ENCODE measurements at places on chromosomes 1 and 21.

- DNase-seq: no peak
Measured at GRCh38 chr1:37922767-37923550, 23.9 kb downstream of the INPP5B start.

DNA sequence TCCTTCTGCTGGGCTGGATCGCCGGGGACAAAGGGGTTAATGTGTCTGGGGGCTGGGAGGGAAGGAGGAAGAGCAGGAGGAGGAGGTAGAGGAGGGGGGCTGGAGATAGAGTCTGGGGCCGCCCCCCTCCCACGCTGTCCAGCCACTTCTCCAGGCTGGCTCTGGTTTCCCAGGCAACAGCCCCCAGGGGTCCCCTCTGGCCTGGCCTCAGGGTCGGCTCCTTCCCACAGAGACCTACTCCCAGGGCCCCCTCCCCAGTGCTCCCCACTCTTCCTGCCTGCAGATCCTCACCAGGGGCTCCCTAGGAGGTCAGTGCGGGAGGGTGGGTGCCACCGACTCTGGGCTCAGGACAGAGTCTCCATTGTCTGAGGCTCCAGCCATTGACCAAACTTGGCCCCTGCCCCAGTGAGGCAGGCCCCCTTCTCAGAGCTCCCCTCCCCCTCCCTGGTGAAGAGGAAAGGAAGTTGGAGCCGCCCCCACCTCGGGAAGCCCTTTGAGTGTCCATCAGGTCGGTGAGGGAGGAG lies 34.1 kb downstream of the ARHGEF10L start:
- no peak for DNase-seq

DNA sequence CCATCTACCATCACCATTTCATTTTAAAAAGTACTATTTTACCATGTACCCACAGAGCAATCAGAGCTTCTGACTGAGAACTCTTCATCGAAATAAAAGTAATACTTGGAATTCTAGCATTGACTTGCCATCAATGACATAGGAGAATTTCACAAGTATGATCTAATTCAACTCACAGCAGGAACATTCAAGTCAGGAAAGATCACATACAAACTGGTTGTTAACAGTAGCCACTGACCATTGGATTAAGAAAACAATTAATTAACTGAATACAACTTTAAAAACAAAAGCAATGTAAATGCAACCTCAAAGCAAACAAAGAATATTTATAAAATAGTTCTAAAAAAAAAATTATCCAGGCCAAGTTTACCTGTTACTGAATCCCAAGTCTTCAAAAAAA lies 18.8 kb downstream of the RNF115 start:
- DNase-seq: no peak

DNA sequence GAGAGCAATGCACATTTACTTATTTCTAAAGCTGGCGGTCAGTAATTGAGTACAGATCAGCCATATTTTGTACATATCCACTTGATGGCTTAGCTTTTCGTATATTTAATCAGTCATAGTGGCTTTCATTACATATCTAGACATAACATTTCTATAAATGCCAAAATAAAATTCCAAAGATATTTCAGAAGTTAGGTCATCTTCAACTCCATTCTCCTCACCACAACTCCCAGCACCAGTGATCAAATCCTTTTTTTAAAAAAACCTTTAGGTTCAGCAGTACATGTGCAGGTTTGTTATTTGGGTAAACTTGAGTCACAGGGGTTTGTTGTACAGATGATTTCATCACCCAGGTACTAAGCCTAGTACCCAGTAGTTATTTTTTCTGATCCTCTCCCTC lies 53.9 kb upstream of the GNG4 start:
- no peak for DNase-seq

DNA sequence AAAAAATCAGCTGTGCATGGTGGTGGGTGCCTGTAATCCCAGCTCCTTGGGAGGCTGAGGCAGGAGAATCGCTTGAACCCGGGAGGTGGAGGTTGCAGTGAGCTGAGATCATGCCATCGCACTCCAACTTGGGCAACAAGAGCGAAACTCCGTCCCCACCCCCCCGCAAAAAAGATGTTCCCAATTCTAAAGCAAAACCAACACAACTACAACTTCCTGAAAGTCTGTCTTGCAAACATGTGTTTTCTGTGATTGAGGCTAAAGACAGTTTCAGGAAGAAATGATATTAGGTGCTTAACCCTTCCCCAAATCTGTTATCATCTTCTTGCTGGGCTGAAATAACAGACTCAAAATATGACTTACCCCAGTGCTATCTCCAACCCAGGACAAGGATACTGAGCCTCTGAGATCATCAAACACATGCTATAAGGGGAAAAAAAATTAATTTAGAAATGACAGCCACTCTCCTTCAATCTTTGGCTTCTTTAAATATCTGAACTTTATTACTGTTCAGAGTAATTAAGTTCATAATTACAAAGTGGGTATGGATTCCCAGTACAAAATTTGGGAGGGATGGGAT lies 28.5 kb downstream of the SORT1 start:
- DNase-seq: no peak

GRCh38 chr1:31434979-31435378 lies 22.0 kb downstream of the SERINC2 start:
- no peak for DNase-seq

- no peak for DNase-seq
Measured at GRCh38 chr1:245754463-245754961, 599.7 kb downstream of the KIF26B start.

GRCh38 chr21:32253215-32253641 lies 25.6 kb downstream of the MIS18A start:
- DNase-seq: no peak

GRCh38 chr1:45018599-45019230 lies 6.7 kb downstream of the UROD start:
- DNase-seq: peak; percentile 58

GRCh38 chr21:38664841-38665240 lies 140.9 kb upstream of the ETS2 start:
- DNase-seq: no peak

- DNase-seq: no peak
Measured at GRCh38 chr1:209187589-209187988, 395.9 kb upstream of the CAMK1G start.

DNA sequence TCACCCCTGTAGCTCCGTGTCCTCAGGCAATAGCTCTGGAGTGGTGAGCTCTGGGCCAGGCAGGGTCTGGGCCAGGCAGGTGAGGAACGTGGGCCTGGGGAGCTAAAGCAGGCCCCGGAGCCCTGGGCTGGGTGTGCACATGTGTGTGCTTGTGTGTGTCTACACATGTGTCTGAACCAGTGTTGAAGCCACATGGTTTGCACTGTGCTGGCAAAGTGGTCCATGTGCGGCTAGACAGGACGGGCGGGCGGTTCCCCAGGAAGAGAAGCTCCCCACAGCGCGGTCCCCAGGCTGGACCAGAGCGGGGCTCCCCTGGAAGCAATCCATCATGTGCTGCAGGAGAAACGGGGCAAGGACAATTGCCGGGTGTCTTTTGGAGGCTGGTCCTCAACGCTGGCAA lies 84.2 kb downstream of the PRDM16 start:
- DNase-seq: no peak

- no peak for DNase-seq
Measured at GRCh38 chr1:158930504-158930903, 848 bp upstream of the PYHIN1 start.

DNA sequence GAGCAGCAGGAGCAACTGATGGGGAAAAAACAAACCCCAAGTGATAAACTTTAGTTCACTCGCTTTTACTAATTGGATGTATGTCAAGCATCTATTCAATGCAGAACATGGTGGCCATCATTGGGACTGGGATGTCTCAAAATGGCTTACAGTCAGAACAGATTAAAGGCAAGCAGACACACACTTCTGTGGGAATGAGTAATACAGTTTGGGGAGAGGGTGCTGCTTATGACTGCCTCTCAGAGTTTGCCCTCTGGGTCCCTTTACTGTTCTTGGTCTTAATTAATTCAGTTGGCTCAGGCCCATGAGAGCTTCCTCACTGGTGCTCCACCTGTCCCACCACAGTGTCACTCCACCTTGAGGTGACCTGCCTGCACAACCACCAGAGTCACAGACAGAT lies 119.5 kb downstream of the TBX19 start:
- no peak for DNase-seq

DNA sequence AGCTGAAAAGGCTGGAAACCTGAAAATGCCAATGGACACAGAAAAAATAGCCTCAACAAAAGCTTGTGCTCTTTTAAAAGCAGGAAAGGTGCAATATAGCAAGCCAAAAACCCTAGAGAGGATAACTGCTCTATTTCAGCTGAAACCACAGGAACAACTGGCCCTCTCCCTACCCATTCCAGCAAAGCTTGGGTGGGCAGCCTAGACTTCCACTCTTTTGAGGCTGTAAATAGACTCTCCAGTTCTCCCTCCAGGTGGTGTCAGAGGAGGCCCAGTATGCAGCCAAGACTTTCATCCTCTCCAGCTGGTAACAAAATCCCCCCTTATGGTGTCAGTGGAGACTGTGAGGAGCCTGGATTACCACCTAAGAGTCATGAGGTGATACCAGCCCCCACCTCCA lies 206.9 kb upstream of the PLD5 start:
- DNase-seq: no peak

- DNase-seq: no peak
Measured at GRCh38 chr1:159877695-159878444, 15.4 kb upstream of the VSIG8 start.

DNA sequence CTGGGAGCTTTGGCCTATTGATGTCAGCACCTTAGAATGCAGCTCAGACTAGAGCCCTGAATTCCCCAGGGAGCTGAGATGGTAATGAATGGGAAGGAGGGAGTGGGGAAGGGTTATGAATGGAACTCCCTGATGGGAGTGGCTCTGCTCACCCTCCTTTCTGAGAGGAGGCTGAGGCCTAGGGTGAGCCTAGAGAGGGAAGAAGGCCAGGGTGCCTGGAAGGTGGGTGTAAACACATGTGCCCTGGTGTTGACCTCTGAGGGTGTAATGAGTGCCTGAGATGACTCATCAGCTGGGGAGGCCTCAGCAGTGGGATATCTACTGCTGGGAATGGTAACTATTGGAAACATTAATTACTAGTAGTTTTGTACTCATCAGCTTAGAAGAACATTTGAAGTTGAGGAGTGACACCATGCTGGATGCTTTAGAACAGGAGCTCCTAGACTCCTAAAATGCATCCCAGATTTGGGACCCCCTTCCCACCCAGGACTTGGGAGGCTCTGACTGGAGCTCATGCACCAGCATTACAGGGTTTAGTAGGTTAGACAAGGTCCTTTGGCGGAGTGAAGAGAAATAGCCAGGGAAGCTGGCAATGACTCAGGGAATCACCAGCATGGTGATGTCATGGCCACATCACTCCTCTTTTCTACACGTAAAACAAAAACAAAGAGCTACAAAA lies 16.0 kb upstream of the PIGV start:
- DNase-seq: no peak

GRCh38 chr1:206952171-206952570 lies 5.9 kb upstream of the PIGR start:
- no peak for DNase-seq

DNA sequence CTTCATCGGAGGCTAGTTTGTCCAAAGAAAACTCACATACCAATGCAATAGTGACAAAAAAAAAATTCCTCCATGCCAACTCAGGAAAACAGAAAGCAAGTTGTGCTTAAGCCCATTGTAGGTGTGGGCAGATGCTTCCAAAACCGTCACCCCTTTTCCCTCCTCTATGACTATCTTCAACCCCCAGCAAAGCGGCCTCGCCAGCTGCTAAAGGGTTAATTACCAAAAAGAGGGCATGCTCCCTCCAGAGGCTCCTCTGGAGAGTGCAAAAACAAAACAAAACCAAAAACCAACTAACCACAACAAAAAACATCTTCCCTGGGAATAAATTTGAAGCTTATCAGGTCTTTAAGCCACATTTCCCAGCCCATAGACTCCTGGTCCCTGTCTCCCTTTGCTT lies 1.2 kb downstream of the LMOD1 start:
- DNase-seq: no peak

GRCh38 chr1:217275655-217276398 lies 355.1 kb downstream of the GPATCH2 start:
- no peak for DNase-seq

GRCh38 chr1:109821221-109821669 lies 57.5 kb upstream of the EPS8L3 start:
- no peak for DNase-seq

DNA sequence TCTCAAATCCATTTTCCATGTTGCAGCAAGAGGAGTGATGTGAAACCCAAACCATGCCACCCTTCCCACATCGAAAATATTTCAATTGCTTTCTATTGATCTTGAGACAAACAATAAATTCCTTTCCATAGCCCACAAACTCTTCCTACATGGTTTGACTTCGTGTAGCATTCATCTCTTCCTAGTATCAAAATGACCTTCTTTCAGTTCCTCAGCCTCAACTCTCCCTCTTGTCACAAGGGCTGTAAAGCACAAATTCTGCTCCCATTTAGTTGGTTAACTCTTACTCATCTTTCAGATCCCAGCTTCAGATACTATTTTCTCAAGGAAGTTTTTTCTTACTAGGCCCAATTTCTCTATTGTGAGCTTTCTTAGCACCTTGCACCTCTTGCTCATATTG lies 99.0 kb downstream of the ZNF281 start:
- no peak for DNase-seq

GRCh38 chr1:115203287-115203686 lies 114.0 kb upstream of the TSPAN2 start:
- DNase-seq: no peak

GRCh38 chr1:4718071-4718470 lies 63.7 kb downstream of the AJAP1 start:
- no peak for DNase-seq

DNA sequence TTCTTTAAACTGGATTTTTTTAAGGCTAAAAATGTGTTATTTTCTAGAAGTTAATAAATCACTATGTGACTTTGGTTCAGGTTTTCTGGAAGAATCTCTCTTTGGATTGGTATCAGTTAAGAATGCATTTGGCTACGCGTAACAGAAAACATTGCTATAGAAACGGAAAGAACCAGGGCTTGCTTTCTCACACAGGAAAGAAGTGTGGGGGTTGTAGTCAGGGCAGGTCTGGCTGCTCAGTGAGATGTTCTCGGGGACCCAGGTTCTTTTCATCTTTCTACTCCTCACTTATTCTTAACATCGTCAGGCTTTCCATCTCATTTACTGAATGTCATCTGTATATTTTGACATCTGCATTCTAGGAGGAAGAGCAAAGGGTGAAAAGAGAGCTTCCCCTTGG lies 191.4 kb downstream of the ZBTB18 start:
- DNase-seq: no peak

DNA sequence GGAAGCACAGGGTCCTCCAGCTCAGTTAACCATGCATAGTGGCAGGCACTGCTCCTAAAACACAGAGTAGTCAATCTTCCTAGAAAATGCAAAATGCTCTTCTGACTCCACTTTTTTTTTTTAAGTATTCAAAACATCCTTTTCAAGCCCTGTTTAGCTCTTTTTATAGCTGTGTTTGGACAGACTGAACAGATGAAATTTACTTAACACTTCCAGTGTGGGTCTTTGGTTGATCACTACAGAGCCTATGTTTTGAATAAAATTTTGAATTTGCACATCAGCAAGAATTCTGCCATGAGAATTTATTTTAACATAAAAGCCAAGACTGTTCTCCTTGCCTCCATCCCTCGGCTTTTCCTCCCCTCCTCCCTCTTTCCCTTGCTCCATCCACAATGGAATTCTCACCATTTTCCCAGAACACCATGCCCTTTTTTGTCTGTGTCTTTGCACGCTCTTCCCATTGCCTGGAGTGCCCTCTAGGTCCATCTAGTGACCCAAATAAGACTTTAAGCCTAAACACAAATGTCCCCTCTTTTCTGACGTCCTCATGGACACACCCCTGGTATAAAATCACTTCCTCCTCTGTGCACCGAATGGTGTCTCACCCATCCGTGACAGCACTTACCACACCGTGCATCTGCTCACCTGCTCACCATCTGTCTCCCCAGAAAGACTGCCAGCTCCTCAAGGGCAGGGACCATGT lies 24.0 kb upstream of the CPT2 start:
- DNase-seq: peak; percentile 17

Measured in NCI-H2081 (cell line).